ENCODE measurements at places on chromosomes 2 and 18.

DNA sequence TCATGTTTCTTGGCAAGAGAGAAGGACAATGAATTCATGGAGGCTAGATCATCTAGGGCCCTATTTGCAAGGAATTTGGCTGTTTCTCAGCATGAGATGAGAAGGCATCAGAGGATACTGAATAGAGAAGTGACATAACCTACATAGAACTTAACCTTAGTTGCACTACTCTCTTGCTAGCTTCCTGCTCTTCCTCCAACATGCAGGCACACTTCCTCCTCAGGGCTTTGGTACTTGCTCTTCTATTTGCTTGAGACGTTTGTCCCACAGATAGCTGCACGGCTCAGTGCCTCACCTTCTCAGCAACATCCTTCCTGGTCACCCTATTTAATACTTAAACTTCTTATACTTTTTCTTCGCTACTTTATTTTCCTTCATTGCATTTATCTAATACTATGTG, 20.0 kb upstream of the LANCL1 start:
- no peak for DNase-seq

GRCh38 chr2:187429989-187430388, 18.1 kb downstream of the CALCRL start:
- DNase-seq: no peak

- no peak for DNase-seq
Observed at GRCh38 chr2:190592831-190593230, 56.1 kb upstream of the NAB1 start.

DNA sequence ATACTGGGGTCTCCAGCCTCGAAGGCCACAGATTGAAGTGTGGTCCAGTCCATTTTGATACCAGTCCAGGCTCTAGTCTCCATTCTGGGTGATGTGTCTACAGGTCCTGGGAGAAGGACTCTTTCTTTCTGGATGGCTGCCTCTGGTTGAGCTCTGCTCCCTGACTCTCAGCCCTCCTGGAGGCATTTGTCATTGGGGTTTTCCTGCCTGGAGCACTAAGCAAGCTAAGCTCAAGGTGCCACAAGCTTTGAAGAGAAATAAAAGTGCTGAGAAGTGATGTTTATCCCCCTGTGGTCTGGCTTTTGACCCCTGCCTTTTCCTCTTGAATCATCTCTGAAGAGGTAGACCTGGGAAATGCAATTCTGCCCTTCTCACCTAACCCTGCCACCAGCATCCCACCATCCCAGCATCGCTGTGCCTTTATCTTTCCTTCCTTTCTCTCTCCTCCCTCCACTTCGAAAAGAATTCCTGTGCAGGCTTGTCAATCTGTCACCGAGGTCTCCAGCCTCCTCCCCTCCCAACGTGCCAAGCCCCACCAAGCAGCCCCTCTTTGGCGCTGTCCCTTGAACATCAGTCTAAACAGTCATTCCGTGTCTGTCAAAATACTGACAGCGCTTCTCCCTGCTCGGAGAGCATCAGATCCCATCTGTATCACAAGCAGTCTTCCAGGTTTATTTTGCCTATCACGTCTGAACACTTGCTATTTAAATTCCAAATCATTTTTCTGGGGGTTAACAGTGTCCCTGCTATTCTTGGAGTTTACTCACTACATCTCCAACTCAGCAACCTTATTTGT, 334.6 kb upstream of the SLC14A2 start:
- DNase-seq: no peak

DNA sequence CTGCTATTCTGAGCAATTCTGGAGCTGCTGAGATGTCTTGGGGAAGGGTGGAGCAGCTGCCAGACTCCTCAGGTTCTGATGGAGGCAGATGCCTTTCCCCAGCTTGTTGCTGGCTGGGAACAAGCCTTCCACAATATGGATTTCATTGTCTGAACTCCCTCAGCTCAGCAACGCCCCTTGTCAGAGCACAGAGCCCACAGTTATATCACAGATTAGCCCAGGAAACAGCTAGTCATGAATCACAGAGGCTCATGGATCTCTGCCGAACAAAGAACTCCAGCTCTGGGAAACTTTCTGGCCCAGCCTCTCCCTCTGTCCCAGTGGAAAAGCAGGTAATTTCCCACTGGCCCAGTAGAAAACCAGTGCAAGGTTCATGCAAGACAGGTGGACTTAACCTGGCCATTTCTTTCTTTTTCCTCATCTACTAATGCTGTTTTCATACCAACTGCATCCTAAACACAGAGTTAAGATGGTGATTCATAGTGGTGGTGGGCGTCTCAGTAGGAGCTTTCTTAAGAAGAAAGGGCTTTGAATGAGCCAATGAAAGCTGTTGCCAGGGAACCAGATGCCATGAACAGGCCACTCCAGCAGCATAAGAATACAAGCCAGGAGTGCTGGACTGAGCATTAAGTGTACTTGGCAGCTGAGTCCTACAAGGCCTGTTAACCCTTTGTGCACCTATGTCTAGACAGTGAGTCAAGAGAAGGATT, 8.7 kb upstream of the KIAA2012 start:
- DNase-seq: no peak

DNA sequence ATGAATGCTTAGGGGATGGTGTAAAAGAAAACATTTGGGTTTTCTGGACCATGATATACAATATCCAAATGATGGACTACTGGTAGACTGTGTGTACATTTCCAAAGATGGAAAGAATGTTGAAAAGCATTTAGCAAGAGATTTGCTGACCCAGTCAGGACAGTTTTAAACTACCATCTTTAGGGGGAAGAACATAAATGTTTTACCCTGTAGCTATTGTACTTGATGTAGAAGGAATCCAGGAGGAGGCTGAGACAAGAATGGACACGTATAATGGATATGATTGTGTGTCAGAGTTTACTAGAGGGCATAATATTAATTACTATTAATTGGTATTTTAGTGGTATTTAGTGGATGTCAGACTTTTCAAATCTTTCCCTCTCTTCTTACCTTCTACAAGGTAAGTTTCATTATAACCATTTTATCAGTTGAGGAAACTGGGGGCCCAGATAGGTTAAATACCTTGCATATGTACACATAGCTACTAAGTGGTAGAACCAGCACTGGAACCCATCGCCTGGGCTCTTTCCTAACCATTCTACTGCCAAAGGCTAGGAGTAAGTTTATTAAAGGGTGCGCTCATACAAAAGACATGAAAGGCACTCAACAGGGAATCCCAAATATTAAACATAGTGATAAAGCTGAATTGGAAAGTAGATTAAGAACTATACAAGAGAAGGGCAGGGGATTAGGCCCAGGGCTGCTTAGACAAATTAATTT, 8.9 kb downstream of the TACR1 start:
- no peak for DNase-seq

DNA sequence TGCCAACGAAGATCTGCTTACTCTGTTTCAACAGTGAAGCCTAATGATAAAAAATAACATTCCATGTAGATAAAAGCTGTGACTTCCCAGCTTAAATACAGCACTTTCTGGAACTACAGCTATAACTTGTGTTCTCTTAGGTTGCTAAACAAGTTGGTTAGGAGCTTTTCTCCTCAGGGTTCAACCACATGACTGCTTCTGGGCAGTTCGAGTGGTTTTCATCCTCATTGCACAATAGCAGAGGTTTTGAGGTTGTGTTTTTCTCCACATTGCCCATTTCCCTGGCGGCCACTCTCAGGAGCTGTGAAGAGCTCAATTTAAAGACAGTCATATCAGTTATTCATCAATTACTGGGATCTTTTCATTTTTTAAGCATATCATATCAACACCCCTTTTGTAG, 102.2 kb upstream of the CYP1B1 start:
- DNase-seq: no peak

GRCh38 chr2:29597035-29597434, 324.4 kb downstream of the ALK start:
- no peak for DNase-seq

- no peak for DNase-seq
Observed at GRCh38 chr2:175815537-175815936, 186.5 kb downstream of the LNPK start.

DNA sequence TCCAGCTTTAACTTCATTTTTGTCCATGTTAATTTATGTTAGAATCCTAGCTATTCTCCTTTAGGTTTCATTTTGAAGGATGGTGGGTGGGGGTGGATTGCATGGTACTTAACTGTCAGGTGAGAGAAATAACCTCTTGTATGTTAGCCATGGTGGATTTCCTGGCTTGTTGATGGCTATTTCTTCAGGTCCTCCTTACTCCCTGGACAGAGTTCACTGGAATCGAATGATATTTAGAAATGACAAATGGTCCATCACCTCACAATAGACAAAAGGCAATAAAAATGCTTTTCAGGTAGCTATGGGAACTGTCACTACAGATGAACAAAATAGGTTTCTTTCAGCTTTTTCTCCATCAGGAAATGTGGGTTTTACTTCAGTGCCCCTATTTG, 91.7 kb downstream of the EML6 start:
- no peak for DNase-seq

DNA sequence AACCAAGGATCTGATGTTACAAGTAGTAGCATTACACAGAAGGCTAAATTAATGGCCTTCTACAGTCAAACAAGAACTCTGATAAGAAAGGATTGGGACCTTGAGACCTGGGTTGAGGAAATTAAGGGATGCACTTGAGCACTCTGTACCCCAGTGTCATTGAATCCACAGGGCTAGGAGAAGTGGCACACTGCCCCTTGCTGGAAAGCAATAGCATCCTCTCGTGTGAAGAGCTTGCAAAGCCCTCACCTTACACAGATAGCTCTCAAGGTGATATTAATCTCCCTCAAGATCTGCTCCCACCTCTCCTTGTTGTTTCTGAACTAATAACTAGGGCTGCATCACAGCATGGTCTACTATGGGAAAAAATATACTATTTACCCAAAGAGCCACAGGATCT, 26.5 kb upstream of the CHST9 start:
- no peak for DNase-seq

DNA sequence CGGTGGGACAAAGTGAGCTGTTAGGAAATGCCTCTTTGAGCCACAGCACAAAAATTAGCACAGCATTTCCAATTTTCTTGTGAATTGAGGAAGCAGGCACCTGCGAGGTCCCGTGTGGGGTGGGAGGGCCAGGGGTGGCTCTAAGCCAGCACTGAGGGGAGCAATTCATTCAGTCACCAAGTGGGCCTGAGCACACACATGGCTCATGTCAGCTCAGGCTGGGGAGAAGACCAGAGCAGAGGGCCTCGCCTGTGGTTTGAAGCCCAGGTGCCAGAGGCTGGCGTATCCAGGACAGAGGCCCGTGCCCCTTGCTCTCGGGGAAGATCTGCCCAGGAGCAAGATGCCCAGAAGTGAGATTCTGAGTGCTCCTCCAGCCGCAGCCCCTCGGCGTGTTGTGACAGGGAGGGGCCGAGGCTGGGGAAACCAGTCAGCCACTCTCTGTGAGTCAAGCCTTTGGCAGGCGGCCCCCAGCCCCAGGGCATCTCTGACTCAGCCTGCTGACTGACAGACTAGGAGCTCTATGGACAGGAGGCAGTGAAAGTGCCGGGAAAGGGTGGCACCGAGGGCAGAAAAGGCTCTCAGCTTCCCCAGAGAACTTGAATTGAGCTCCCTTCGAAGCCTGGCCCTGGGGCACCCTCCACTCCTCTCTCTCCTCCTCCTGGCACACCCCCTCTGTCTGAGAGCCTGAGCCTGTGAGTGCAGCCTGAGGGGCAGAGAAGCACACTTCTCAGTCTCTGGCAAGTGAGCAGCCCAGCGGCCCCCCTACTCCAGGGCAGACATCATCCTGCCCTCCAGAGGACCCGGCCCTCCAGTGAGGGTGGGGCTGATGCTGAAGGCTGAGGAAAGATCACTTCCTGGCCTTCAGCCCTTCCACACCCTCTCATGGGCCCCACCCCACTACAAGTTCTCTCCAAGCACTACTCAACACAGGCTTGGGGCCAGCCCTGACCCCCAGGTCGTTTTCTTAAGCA, 32.3 kb downstream of the CYP26B1 start:
- DNase-seq: no peak

- no peak for DNase-seq
Observed at GRCh38 chr2:38547791-38548190, 54.9 kb downstream of the HNRNPLL start.

- DNase-seq: no peak
Observed at GRCh38 chr2:76257802-76258201, 547.1 kb upstream of the GCFC2 start.

DNA sequence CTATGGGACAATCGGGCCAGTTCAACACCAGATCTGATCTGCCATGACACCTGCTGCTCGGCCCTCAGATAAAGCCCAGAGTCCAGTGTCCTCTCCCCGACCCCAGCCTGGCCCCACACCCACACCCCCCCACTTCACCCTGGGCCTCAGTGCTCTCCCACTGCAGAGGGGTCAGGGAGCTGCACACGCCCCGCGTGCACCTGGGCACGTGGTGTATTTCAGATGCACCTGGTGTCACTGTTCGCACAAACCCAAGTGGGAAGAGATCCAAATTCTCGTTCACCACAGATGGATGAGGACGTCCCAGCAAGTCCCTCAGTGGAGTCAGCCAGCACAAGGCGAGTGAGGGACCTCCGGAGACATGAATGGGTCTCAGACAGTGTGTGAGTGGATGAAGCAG, 161.3 kb downstream of the RTP5 start:
- DNase-seq: no peak

DNA sequence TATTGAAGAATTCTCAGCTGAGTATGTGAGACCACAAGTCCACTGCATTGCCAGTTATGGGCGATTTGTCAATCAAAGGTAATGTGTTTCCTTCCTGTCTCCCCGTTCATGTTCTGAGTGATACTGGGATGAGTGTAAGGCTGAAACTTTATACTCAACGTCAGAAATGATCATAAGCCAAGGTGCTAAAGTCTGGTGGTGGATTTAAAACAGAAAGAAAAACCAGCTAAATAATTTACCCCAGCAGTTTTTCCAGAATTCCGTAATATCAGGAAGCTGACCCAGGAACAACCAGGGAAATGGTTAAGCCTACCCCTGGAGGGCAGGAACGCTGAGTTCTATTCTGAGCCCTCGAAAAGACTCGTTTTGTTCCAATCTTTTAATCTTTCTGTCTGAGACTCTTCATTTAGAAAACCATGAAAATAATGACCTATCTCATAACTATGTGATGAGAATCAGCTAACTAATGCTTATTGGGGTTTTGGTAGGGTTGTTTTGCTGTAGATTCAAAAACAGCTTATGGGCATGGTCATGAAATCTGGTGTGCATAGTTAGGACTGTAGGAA, 149.6 kb downstream of the LAMA3 start:
- no peak for DNase-seq

GRCh38 chr2:8316356-8316755, 365.5 kb upstream of the ID2 start:
- DNase-seq: no peak

Measured in stimulated activated CD8-positive, alpha-beta memory T cell treated with anti-CD3 and anti-CD28 coated beads, Interleukin-7, amount 100 ng/mL, for 1 hour (primary cell).